ENCODE measurements at places on chromosomes 12 and 14.
A peak's percentile ranks its signal among the peaks of the same experiment; 100 is the strongest.

DNA sequence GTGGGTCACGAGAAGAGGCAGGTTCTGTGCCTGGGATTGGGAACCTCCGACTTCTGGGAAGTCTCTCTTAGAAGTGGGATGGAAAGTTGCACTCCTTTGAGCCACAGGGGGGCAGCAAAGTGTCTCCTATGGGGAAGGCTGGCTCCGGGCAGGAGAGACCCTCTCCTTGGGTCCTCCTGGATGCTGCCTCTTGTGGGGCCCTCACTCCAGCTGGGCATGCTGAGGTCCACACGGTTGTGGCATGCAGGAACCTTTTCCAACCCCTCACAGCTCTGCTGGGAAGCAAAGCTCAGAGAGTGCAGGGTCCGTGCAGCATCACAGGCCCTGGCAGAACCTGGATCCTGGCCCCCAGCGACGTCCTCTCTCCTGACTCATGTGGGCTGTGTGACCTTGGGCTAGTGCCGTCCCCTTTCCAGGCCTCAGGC is 17.4 kb downstream of the SDSL start:
- no peak for DNase-seq

- DNase-seq, result no peak
Measured at GRCh38 chr14:24725311-24725710, 91.3 kb upstream of the GZMB start.

DNA sequence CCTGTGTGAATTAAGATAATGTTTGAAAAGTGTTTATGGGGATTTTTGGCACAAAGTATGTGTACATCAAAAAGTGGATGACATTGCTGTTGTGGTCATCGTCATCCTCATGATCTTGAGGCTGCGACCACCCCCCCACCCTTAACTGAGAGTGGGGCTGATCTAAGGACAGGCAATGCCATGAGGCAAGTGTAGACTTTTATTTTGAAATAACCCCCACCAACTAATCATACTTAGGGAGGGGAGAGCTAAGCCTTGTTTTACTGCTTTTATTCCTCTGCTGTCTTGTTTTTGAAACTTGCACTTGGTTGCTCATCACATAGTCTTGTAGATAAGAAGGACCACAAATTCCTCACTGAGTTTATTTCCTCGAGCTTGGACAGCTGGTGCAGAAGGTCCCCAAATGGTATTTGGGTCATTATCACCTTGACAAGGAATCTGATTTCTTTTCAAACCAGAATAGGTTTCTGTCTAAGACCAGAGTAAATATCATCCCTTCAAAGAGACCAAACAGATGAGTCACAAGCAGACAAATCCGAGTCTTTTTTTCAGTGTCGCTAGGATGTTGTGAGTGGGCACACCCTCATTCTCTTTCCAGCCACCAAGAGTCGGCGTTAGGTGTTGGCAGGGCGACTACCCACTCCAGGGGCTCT is 23.9 kb upstream of the SMOC1 start:
- no peak for DNase-seq

GRCh38 chr12:33357181-33357580 is 82.4 kb downstream of the SYT10 start:
- DNase-seq, result no peak

- no peak for DNase-seq
Measured at GRCh38 chr14:67533754-67534085, 630 bp downstream of the PLEKHH1 start.

- no peak for DNase-seq
Measured at GRCh38 chr14:100306998-100307765, 938 bp upstream of the SLC25A29 start.

DNA sequence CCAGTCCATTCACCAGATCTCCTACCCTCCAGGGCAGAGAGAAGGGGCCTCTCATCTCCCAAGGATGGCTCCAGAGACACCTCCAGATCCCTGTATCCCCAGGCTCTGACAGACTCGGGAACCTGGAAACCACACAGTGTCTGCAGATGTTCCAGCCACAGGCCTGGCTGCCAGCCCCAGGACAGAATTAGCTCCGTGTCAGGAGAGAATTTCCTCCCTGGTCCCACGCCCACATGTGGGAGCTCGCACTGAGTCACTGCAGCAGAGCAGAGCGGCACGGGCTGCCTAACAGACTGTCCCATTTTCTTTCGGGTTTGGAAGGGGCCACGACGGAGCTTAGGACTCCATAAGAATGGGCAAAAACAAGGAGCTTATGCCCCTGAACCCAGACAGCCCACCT is 33.6 kb downstream of the CMKLR1 start:
- DNase-seq, result no peak

DNA sequence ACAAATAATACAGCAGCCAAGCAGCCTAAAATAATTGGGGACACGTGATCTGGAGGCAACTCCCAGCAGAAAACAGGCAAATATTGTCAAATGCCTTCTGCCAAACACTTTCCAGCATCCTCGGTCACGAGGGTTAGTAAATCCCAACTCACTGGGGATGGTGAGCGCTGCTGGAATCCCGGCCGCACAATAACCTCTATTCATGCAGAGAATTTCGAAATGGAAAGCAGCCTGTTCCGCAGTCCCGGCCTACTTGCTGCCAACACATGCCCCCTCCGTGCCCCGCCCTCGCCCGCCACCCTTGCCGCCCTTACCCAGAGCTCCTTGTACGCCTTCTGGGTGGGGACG is 62.2 kb downstream of the RFX4 start:
- no peak for DNase-seq

- DNase-seq, result no peak
Measured at GRCh38 chr12:117821480-117822175, 147.2 kb downstream of the KSR2 start.

GRCh38 chr12:2374092-2374906 is 321.5 kb downstream of the CACNA1C start:
- no peak for DNase-seq

GRCh38 chr14:100610511-100611217 is 23.4 kb upstream of the BEGAIN start:
- DNase-seq, result no peak

DNA sequence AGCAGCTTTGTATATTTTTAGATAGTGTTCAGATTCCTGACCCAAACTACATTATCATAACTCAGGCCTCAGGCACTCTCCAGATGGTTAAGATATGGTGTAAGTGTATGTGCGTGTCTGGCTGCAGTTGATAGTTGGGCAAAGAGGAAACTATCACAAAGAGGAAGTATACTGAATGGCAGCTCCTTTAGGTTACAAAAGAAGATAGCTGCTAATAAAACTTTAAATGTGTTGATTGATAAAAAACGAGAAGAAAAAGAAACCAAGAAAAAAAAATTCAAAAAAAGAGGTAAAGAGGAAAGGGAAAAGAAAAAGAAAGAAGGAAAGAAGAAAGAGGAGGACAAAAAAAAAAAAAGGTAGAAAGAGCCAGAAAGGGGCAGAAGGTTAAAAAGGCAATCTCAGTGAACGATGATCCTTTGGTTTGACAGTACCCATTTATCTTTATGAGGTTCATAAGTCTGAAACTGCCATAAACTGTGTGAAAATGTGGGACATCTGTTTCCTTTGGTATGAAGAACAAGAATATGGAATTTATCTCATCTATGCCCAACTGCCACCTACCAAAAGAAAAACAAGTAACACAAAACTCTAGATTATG is 42.2 kb downstream of the TAOK3 start:
- no peak for DNase-seq

- no peak for DNase-seq
Measured at GRCh38 chr12:104243551-104243950, 28.0 kb downstream of the TXNRD1 start.

DNA sequence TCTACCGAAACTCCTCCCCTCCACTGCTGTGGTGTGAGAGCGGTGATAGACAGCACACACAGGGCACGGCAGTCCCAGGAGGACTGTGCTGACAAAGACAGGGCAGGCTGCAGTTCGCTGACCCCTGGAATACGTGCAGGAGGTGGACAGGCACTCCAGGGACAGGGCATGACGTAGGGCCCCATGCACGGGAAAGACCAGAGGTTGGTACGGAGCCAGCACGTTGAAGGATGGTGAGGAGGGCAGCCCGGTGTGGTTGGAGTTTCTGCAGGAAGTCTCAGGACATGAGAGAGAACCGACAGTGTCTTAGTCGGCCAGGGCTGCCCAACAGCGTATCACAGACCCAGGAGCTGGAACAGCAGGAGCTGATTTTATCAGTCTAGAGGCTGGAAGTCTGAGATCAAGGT is 254.2 kb upstream of the FKBP4 start:
- DNase-seq, result no peak

- peak; percentile 38 for DNase-seq
Measured at GRCh38 chr12:95085612-95086011, 12.2 kb upstream of the NR2C1 start.

DNA sequence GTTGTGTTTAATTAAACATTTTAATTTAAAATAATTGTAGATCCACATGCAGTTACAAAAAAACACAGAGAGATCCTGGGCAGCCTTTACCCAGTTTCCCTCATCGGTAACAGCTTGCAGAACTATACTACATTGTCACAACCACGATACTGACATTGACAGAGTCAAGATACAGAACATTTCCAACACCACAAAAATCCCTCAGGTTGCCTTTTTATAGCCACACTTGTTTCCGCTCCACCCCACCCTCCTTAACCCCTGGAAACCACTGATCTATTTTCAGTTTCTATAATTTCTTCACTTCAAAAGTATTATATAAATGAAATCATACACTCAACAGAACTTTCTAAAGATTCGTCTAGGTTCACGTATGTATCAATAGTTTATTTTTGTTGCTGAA is 458.8 kb upstream of the SOX5 start:
- peak; percentile 10 for DNase-seq

GRCh38 chr14:92760524-92760805 is 12.0 kb upstream of the LGMN start:
- no peak for DNase-seq

- DNase-seq, result no peak
Measured at GRCh38 chr14:86532219-86532618, 1002.3 kb downstream of the FLRT2 start.

DNA sequence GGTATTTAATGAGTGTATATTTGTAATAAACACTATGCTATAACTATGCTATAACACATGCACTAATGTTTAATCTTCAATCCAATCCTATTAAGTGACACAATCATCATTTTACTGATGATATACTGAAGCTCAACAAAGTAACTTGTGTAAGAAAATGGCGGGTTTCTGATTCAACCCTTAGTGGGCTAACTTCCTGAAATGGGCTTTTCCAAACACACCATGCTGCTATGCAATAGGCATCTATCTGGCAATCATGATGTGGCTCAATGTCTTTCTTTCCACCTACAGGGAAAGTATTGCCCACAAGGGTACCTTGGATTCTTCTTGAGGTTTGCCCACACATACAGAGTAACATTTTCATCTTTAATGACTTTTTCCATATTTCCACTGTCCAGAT is 48.3 kb downstream of the DNAI7 start:
- no peak for DNase-seq

DNA sequence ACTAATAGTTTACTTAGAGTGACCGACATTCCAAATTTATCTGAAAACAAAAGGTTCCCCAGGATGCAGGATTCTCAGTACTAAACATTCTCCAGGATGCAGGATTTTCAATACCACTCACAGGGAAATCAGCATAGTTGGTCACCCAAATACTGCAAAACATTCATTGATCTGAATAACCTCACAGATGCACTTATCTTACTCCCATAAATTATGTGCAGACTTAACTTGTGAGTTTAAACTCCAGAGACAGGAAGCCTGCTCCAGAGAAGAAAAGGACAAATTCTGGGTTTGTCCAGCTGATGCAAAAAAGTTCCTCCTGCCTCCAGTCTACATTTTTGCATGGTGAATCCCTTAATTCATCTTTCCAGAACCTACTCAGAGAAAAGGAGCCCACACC is 514.2 kb upstream of the TMEM132C start:
- no peak for DNase-seq

DNA sequence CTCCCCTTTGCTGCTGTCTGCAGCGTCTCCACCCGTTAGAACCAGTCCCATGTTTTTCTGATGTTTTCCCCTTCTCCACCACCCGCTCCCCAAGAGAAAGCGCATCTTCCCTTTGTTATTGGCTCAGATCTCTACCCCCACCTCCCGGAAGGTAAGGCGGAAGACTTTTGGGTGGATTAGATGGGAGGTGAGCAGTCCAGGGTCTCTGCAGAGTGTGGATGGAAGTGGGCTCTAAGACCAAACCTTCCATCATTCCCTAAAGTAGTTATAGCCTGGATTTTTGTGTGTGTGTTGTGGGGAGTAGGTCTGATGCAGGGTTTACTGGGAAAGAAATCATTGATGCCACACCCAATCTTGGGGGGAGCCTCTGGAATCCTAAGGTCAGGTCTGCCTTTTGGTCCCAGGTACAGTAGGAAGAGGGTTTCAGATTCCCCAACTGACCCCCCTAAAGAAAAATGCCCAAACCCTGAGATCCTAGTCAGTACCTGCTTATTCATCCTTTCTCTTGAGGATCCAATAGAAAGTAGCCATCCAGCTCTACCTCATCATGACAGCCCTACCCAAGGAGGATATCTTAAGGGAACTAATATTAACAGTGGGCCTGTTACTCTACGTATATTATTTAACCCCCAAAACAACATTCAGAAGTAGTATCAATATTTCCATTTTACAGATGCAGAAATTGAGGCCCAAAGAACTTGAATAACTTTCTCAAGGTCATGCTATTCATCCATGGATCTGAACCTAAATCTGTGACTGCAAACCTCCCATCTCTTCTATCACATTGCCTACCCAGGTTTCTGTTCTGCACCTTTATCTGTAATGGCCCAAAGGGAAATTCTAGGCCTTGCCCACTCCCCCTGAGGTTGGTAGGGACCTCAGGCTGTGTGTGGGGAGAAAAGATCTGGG is 1.1 kb downstream of the KIF5A start:
- DNase-seq, result no peak

DNA sequence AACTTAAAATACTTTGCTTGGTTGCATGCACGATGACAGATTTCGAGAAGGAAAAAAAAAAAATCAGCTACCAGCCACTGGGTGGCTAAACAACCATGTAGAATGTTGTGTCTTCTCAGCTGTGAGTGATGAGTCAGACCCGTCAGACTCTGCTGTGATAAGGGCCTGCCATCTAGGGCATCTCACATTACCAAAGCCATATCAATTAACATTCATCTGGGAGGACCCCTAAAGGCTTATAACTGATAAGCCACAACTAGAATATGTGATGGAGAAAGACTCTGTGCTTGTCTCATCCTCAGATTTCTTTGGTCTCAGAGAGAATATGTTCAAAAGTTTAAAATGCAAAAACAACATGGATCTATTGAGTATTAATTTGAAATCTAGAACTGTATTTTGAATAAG is 111.5 kb downstream of the PAX9 start:
- DNase-seq, result no peak
